ENCODE measurements at places on chromosomes 4 and X. TPM values are rescaled to one million over a fixed set of nuclear protein-coding genes. Genes with fewer than 3 reads are reported as not detected.

GRCh38 chr4:7395645-7396044 is 39.1 kb downstream of the PSAPL1 start:
- no peak for DNase-seq

GRCh38 chr4:17504081-17504480 is 7.8 kb downstream of the QDPR start:
- no peak for DNase-seq

GRCh38 chr4:84799318-84799717 is 167.2 kb downstream of the WDFY3 start:
- no peak for DNase-seq

DNA sequence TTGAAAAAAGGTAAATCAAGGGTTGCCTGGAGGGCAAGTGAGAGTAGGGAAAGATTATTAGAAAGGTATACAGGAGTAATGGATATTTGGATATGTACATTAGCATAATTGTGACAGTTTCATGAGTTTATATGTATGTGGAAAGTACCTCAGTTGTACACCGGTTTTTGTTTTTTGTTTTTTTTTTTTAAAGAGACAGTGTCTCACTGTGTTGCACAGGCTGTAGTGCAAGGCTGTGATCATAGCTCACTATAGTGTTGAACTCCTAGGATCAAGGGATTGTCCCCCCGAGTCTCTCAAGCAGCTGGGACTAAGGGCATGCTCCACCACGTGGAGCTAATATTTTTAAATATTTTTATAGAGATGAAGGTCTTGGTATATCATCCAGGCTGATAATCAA is 15.3 kb upstream of the HPGD start:
- DNase-seq: no peak

- DNase-seq: no peak
Observed at GRCh38 chr4:100086766-100087431, 103.4 kb downstream of the DDIT4L start.

- no peak for DNase-seq
Observed at GRCh38 chr4:6727943-6728250, 11.9 kb downstream of the BLOC1S4 start.

DNA sequence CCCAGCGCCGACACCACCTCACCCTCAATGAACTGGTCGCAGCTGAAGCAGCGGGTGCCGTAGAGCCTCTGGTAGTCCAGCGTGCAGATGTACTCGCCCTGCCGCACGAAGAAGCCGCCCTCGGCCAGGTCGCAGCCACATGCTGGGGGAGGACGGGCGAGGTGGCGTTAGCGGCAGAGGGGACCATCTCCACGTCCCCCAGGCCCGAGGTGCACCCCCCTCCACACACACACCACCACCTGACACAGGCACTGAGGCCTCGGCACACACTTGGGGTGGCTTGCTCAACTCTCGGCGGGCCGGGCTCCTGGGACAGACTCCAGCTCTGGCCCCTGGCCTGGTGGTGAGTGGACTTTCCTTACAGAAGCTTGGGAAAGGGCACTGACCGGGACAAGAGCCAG is 61.5 kb downstream of the ABLIM2 start:
- no peak for DNase-seq

GRCh38 chrX:68732906-68733493 is 85.5 kb downstream of the STARD8 start:
- DNase-seq: peak; percentile 62

GRCh38 chrX:53288189-53288588 is 6.8 kb upstream of the IQSEC2 start:
- no peak for DNase-seq

Gene PGAM4
- total RNA-seq: 1.2 TPM

DNA sequence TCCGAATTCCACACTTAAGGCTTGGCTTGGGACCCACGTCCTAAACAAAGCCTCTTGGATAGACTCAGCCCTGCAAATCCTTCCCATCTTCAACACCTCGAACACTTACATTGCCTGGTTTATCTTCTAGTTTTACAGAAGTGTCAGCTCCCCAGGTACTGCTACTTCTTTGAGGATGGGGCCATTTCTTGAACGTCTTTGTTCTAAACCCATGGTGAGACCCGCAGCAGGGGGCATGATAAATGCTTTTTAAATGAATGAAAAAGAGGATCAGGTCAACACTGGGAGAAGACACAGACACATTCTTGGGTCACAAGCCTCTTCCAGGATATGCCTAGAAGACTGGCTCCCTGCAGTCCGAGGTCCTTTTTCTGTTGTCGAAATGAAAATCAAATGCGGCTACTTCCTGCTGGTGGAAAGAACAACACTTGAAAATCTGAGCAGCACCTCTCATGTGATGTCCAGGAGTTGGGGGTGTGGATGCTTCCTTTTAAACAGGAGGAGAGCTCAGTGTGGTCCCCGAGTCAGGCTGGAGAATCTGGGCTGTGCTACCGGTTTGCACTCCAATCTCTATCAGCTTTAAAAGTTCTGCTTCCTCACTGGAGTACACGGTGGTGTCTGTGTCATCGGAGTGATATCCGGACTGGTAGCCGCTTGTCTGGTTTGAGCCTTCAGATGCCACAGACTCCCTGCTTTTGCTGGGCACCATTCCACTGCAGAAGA is 45.8 kb downstream of the KDR start:
- no peak for DNase-seq

Gene SH3BP2
- 68.8 TPM for total RNA-seq

Gene NUP62CL
- 2.6 TPM for total RNA-seq

- no peak for DNase-seq
Observed at GRCh38 chr4:146121757-146122156, 53.8 kb upstream of the LSM6 start.

Gene ANAPC10
- 26.8 TPM for total RNA-seq

Gene VSIG4
- total RNA-seq: 0.68 TPM

GRCh38 chr4:167117273-167117672 is 117.0 kb downstream of the SPOCK3 start:
- DNase-seq: no peak

GRCh38 chrX:131901546-131901945 is 121.6 kb upstream of the STK26 start:
- DNase-seq: no peak
